ENCODE measurements at places on chromosomes 7 and 10.

- DNase-seq = no peak
These were observed 26.6 kb downstream of the COL13A1 start for GRCh38 chr10:69828144-69828870.

DNA sequence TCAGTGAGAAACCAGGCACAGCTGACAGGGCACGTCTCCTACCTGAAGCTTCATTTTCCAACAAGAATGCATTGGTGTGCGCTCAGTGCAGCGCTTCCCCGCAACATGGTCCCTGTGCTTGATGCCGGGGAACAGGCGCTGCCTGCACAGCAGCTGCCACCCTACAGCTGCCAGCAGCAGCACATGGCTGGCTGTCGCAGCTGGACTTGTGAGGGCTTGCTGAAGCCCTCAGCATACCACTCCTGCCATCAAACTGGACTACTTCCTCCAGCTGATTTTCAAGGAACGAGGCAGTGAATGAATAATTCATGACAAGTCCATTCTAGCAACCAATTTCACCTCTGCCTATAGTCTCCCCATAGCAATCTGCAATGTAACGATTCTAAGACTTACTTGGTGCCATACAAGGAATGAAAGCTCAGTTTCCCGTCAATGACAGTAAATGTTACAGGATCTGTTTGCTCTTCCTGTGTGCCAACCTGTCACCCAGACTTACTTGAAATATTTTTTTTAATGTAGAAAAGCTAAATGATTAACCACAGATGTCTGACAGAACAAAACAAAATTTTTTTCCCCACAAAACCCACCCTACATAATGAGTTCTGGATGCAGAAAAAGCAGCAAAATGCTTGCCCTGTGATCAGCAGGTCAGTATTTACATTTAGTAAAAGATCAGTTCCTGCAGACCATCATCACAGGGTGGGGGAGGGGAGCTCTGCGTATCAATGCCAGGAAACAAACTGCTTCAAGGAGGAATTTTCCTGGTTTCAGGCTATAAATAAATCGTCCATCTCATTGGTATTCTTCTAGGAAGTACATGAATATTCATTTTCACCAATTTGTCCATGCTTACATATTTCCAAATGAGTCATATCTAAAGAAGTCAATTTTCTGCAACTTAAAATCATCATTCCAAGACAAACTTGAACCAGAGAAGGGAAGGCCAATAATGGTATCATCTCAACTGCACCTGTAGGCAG is 140.6 kb downstream of the ALOX5 start:
- no peak for DNase-seq

GRCh38 chr7:37032258-37032601 is 307.9 kb upstream of the AOAH start:
- DNase-seq = no peak

GRCh38 chr10:96619120-96619519 is 32.3 kb upstream of the TM9SF3 start:
- no peak for DNase-seq

GRCh38 chr7:74174606-74175082 is 488 bp downstream of the EIF4H start:
- DNase-seq = no peak

DNA sequence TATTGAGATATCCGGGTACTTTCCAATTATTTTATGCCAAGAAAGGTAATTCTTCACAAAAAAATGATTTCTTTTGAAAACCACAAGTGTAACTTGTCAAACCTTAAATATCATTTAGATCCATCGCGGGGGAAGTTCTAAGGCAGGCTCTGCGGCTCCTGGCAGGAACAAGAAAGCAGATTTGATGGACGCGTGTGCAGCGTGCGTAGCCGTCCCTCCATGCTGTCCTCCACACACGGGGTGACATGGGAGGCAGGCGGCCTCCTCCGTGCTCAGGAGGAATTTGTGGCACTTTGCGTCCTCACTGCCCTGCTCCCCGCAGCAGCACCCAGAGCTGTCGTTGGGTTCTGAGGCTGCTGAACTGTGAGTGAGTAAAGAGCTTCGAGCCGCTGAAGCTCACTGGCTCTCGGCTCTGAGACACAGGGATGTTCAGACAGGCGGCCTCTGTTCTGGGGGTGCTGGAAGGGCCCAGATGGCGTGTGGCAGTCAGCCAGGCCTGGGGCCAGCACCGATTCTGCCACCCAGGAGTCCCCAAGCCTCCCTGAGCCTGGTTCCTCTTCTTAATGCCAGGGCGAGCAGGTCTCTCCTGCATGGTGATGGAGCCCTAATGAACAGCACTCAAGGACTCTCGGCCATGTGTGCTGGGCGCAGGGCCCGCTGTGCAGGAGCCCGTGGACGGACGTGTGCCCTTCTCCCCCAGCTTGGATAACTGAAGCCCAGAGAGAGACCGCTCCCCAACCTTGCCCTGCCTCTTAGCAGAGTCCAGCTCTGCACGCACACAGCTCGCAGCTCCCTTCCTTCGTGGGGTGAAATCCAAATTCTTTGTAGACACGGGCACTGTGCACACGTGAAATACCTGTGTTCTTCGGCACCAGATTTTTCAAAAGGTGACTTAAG is 185.4 kb upstream of the SHH start:
- DNase-seq = no peak

DNA sequence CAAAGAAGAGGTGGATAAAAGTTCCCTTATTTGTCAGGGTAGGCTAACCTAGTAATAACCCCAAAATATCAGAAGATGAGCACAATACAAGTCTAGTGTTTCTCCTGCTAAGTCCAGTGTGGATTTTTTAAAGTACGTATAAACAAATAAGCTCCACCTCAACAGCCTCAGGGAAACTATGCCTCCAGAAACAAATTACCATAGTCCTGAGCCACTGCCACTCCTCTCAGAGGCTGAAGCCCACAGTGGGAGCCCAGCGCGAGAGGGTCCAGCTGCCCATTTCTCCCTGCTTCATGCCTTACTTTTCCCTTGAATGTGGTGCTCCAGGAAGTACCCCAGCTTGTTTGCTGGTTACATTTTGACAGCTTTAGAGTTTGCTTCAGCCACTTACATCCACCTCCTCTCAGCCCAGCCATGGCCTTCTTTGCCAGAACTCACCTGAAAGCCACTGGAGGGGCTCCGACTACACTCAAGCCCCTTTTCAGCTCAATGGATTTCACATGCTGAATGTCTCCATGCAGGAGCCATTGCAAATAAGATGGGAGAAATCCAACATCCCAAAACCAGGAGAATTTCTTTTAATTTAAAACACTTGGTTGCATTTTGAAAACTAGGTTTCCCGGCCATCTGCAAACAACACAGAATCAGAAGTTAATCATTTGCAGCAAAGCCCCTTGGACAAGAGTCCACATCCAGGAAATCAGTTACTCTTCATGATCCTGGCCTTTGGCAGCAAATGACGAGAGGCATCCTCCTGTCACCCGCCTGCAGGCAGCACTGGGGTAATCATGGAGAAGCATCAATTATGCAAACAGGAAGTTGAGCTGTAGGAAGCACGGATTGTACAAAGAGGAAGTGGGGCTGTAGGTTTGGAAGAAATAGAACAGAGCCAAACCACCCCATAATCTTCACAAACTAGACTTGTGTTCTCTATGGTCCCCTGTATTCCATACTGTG is 138.1 kb downstream of the HERPUD2 start:
- DNase-seq = no peak

GRCh38 chr10:22322641-22323160 is 1.8 kb downstream of the BMI1 start:
- DNase-seq = no peak

- DNase-seq = no peak
These were observed 37.1 kb downstream of the STRA8 start for GRCh38 chr7:135270577-135271254.

- no peak for DNase-seq
These were observed 148.8 kb downstream of the CHCHD3 start for GRCh38 chr7:132933072-132933458.

DNA sequence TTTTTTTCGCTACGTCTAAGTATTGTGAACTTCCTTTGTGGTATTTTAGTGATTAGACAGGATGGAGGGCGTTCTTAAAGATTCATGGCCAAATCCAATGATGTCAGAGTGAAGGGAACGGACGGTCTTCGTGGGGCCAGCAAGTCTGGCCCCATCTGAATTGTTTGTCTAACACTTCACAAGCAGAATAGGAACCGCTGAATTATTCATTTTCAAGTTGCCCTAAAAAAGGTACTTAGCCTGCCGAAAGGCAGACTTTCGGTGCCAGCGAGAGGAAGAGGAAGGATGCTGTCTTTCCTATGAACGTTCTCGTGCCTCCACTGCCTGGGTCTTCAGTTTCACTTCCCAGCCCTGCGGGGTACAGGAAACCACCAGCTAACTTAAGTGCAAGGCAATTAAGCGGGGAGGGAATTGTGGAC is 145.7 kb upstream of the SH2B2 start:
- no peak for DNase-seq

DNA sequence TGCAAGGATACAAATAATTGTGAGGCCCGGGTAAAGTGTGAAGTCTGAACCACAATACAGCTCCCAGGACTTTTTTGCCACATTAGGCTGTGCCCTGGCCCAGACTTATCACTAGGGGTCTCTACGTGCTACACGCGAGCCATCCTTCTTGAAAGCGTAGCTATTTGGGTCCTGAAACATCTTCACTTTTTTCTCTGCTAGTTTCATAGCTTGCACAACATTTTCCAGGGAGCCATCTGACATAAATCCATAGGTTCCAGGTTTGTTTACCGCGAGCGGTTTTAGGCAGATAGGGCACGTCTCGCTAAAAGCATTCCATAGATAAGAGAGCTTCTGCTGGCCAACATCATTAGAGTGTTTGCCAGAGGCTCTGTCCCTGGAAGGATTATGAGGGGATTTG is 226.5 kb downstream of the RPS24 start:
- DNase-seq = no peak

DNA sequence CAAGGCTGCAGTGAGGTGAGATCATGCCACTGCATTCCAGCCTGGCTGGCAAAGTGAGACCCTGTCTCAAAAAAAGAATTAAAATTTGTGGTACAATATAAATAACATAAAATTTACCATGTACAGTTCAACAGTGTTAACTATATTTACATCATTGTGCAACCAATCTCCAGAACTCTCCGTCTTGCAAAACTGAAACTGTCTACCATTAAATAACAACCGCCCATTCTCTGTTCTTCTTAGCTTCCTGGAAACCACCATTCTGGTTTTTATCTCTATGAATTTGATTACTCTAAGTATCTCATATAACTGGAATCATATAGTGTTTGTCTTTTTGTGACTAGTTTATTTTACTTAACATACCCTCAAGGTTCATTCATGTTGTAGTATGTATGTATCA is 167.6 kb downstream of the AUTS2 start:
- no peak for DNase-seq

- DNase-seq = no peak
These were observed 171.7 kb downstream of the KIF20B start for GRCh38 chr10:89873055-89873454.

GRCh38 chr7:111734954-111735660 is 172.8 kb upstream of the IMMP2L start:
- DNase-seq = no peak

- DNase-seq = no peak
These were observed 222.8 kb upstream of the NRP1 start for GRCh38 chr10:33557313-33557712.

- DNase-seq = no peak
These were observed 129.1 kb upstream of the ITGB1 start for GRCh38 chr10:33087152-33087551.

- no peak for DNase-seq
These were observed 25.3 kb downstream of the CCDC6 start for GRCh38 chr10:59880971-59881510.

DNA sequence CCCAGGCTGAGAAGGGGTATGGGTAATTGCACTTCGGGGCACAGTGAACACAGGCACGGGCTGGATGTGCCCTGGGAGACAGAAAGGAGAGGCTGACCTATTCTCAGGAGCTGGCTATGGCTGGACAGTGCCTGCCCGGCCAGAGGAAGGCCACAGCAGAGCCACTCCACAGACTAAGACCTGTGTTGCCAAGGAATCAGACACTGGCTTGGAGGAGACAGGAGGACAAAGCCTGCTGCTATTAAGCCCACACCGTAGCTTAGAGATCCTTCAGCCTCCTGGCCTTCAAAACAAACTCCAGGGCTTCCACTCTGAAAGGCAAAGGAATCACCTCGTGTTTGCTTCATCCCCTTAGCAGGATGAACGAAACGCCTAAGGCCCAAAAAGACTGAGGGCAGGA is 82.2 kb downstream of the ALOX5 start:
- no peak for DNase-seq

GRCh38 chr10:14967897-14968296 is 8.7 kb downstream of the MEIG1 start:
- DNase-seq = no peak

DNA sequence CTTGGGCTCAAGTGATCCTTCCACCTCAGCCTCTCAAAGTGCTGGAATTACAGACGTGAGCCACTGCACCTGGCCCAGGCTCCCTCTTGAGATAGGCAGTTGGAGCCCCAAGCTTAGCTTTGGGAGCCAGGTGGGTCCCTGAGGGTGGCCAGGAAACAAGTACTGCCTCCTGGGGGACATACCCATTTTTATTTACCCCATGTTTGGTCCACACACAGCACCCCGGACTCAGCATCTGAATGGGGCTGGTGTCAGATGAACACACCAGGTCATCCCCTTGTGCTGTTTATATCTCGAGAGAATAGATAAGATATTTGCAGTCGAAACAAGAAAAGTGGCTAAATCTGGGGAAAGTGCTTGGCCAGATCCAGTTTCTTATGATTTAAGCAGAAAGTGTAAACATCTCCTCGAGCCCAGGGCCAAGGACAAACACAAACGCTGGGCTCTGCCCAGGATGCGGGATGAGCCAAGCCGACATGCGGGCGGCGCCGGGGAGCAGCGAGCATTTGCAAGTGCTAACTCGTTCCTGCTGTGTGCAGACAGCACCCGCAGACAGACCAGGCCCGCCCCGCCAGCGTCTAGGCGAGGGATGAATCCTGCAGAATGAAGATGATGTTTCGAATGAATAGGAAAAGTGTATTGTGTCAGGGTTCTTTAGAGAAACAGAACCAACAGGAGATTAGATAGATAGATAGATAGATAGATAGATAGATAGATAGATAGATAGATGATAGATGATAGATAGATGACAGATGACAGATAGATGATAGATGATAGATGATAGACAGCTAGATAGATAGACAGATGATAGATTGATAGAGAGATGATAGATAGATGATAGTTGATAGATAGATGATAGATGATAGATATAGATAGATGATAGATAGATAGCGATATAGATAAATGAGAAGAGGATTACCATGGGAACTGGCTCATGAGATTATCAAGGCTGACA is 44.4 kb upstream of the OCM2 start:
- peak; percentile 4 for DNase-seq

Data from substantia nigra (tissue), 51 donors.